Mesendoderm (in vitro differentiated cells): ENCODE measurements at places on chromosomes 1 and 21.

- DNase-seq, result no peak
Measured at GRCh38 chr1:64122588-64122987, 80.8 kb upstream of the UBE2U start.

GRCh38 chr1:16438516-16438915, 1.3 kb upstream of the SPATA21 start:
- no peak for DNase-seq

DNA sequence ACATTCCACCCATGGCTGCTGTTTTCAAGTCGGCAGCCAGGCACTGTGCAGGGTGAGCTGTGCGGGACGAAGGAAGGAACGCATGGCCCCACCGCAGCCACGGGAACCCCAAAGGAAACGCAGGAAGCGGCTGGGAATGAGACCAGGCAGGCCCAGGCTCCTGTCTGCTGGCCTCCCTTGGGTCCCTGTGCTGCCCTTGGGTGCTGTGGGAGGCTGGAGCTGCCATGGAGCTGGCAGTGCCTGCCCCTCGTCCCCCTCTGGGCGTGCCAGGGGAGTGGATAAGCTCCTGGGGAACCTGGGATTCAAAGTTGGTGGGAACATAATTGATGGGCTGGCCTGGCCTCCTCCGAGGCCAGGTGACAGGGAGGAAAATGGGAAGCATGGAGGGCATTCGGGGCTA, 5.3 kb upstream of the KRTAP10-4 start:
- DNase-seq, result no peak

GRCh38 chr1:16094453-16095158, 21.2 kb upstream of the FAM131C start:
- DNase-seq, result no peak

DNA sequence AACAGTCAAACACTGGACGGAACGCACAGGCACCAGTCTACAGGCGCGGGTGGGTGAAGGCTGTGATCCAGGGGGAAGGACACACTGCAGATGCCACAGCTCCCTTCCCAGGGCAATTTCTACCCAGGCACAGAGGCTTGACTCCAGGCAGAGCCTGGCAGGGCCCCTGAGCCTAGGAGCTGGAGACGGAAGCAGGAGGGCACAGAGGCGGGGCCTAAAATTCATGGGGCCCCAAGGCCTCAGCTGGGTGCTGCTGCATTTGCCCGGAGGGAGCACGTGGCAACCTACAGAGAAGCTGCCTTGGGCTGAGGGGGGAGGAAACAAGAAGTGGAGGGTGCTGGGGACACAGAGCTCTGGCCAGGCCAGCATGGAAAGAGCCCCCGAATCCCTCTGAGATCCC, 41.2 kb downstream of the UBE2G2 start:
- no peak for DNase-seq

GRCh38 chr21:27649762-27650161, 682.9 kb upstream of the ADAMTS5 start:
- DNase-seq, result no peak

- no peak for DNase-seq
Measured at GRCh38 chr1:41859686-41860085, 59.0 kb downstream of the HIVEP3 start.
